ENCODE measurements at places on chromosomes 7 and 10.

DNA sequence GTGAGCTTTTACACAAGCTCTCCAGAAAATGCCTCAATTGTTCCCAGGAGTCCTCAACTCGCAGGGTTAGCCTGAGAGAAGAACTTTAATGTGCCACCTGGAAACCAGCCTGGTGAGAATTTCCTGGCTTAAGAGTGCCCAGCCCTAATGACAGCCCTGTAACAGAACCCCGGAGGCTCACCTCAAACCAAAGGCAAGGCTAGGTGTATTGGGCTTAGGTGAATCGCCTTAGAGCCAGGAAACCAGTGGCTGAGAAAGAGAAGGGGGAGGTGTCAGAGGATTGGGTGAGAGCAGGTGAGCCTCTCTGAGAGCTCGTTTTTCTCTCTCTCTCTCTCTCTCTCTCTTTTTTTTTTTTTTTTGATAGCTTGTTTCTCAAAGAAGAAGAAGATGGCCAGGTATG lies 7.3 kb downstream of the OCM2 start:
- no peak for DNase-seq

DNA sequence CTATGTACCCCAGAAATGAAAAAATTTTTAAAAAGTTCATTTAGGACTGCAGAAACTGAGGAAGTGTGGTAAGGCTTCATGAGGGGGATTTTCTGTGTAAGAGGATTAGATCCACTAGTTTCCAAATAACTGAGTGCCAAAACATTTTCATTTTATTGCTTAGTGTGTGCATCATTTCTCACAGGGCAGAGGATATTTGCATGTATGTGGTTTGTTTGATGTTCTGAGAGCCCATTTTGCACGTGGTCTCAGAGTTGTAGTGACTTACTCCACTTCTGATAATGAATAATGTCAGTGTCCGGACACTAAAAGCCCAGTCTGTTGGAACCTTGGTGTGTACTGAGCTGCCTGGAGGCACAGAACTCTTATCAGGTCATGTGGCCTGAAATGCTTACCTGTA lies 299.9 kb downstream of the AUTS2 start:
- no peak for DNase-seq

GRCh38 chr10:62719061-62719460 lies 85.5 kb upstream of the ADO start:
- DNase-seq = no peak

DNA sequence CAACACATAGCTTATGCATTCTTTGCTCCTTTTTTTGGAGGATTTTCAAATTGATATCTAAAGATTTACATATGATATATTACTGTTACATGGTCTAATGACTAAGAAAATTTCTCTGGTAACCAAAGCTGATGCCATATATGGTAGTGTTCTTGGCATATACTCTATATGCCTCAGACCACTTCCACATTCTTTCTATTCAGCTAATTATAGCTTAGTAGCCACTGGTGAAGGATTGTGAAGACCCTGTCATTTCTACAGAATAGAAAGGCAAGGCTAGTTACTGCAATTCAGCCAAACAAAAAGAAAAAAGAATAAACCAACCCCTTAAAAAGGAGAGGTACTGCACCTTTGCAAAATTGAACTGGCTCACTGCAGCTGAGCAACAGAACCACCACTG lies 3.7 kb downstream of the PURB start:
- peak; percentile 87 for DNase-seq

DNA sequence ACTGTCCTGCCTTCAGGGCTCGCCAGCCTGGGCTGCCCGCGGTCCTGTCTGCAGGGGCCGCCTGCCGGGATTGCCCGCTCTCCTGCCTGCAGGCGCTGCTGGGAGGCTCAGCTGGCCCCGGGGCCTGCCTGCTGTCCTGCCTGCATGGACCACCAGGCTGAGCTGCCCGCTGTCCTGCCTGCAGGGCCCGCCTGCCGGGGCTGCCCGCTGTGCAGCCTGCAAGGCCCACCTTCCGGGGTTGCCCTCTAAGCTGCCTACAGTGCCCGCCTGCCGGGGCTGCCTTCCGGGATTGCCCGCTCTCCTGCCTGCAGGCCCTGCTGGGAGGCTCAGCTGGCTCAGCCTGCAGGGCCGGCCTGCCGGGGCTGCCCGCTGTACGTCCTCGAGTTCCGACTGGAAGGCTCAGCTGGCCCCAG lies 164.4 kb downstream of the GLRX3 start:
- no peak for DNase-seq

DNA sequence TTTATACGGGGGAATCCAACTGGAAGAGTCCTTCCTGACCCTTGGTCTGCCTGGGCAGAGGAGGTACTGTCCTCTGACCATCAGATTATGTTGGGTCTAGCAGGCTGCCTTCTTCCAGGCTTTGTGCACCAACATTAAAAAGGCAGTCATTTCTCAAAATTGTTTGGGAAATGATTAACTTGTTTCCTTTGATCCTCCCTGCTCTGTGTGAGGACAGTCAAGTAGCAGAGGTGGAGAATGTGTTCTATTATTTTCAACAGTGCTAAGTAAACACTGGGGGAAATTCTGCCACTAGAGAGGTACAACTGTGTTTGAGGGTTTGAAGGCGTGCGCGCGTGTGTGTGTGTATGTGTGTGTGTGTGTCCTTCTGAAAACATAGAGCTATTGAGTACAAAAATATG lies 20.6 kb downstream of the ACSL5 start:
- no peak for DNase-seq

DNA sequence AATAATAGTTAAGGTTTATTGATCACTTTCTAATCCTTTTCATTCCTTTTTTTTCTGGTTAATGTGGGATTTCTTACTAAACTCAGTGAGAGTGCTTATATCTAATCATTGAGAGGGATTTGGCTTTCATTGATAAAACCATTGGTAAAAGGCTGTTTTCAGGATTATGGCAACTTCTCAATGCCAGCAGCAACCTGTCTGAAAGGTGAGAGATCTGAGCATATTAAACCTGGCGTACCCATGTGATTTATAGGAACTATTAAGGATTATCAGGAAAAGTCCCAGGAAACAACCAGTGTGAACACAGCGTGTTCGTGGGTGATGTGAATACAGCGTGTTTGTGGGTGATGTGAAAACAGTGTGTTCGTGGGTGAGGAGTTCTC lies 65.9 kb downstream of the PDIA4 start:
- no peak for DNase-seq

DNA sequence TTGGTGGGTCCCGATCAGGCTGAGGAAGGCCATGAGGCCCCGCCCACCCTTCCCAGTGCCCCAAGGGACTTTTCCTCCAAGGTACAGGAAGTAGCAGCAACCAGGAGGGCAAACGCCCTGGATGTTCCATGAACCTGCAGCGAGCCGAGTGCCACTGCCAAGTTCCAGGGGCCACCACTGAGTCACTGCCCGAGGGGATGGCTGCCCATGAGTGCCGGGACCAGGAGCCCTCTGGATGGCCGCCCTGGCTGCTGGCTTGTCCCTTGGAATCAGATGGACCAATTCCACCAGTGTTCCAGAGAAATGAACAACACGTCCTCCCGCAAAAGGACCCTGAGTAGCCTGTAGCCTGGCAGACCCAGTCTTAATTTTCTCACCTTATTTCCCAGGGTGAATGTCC lies 74.2 kb downstream of the ZRANB1 start:
- no peak for DNase-seq

DNA sequence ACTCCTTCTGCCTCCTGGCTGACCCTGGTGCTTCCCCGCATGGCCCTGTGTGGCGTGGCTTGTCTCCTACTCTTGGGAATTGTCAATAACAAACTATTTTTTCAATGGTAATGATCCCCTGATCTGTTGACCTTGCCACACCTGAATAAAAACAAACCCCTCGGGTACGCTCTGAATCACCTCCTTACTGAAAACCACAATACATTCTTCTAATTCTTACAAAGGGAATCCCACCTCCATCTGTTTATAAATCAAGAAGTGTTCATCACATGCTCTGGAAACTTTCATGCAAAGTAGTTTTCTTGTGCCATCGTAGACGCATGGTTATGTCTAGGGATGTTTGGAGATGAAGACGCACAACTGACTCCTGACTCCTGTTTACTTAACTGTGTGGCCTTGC lies 245.8 kb downstream of the FRMD4A start:
- no peak for DNase-seq

GRCh38 chr10:19785366-19785765 lies 30.9 kb upstream of the PLXDC2 start:
- no peak for DNase-seq

GRCh38 chr7:98551611-98552273 lies 65.3 kb upstream of the NPTX2 start:
- DNase-seq = no peak

DNA sequence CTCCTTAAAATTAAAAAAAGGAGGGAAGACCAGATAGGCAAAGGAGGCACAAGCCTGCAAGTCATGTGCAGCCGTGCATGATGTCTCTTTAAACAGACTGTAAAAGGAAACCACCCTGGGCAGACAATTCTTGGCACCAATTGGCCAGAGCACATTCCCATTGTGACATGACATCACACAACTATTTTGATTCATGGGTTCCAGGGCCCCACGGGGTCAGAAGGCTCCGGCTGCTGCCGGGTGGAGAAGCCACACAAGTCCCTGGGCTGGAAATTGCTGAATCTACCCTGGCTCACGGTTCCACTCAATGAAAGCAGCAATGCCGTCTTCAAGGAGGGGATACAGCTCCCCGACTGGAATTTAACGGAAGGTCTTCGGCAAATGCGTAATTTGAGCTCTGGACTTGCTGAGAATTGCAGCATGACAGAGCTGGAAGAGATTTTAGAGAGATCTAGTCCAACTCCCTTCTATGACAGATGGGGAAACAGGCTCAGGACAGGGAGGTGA lies 140.5 kb downstream of the PRKAG2 start:
- DNase-seq = peak; percentile 82
